Vagina (tissue), 2 donors: ENCODE measurements at places on chromosomes 7 and 10. TPM values are rescaled to one million over a fixed set of nuclear protein-coding genes. Genes with fewer than 3 reads are reported as not detected.

COMMD3 gene
- total RNA-seq: 27.0 TPM

- H3K4me3 ChIP-seq: no peak overlapping the region
- peak; percentile 84 for DNase-seq
- no peaks in the 10 kb centered on the region for H3K27me3 ChIP-seq
- H3K4me1 ChIP-seq: no peaks in the 10 kb centered on the region
- no peaks in the 10 kb centered on the region for H3K36me3 ChIP-seq
These were observed 162.8 kb upstream of the LANCL2 start for GRCh38 chr7:55202150-55202913.

DNA sequence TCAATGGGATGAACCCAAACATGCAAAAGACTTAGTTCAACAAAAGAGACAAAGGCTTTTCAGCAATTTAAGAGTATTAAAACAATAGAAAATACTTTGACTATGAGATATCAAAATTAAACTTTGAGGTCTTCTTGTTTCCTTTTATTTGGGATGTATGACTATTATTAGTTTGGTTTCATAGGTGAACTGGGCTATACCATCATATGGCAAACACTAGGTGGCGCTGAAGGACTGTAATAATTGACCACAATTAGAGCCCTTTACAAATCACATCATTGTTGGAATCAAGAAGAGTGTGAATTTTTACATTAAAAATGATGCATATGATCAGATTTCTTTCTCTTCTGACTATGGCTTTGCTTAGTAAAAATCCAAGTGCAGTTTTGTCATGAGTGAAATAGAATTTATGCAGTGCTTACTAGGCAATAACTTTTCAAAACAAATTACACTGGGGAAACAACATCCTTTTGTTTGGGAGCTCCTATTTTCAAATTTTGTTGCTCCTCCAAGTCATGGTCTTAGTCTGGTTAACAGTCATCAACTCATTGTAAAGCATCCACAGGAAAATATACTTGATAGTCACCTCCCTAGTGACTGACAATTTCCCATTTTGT is 14.7 kb upstream of the NXPH1 start:
- no peaks in the 10 kb centered on the region for H3K27me3 ChIP-seq
- no peaks in the 10 kb centered on the region for H3K4me1 ChIP-seq
- no peak overlapping the region for H3K27ac ChIP-seq
- H3K4me3 ChIP-seq: no peak overlapping the region
- no peaks in the 10 kb centered on the region for H3K36me3 ChIP-seq

DNA sequence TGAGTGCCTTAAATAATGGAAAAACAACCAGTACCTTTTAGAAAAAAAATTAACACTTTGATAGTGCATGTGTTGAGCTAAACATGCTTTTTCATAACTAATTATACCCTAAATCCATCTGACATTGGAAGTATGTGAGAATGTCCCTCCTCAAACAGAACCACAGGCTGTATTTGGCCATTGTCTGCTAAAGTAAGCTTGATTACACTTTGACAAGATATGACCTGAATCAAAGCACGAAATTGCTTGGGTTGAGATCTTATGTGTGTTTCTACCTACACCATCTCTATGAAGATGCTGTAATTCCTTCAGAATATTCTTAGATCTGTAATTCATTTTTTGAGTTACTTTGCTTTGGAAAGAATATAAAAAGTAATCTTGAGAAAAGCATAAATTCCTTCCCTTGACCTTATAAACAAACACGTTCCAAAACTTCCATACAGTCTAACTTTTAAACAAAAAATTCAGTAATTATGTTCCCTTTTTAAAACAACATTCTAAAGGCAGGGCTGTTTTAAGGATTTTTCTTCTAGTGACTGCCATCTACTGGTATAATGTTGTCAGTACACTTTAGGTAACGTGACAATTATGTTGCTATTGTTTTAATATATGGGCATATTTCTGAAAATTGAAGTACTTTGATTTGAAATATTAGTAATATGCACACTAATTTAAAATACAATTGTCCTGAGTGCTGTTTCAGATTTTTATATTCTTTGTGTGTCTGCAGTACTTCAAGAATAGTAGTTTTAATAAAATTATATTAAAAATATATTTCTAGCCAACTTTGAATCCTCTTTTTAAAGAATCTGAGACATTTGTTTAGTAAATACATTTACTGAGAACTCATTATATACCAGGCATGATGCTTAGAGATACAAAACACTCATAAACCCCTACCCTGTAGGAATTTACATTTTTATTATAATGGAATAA is 20.9 kb downstream of the CD36 start:
- H3K27ac ChIP-seq: no peak overlapping the region
- no peaks in the 10 kb centered on the region for H3K36me3 ChIP-seq
- H3K4me3 ChIP-seq: no peak overlapping the region
- no peaks in the 10 kb centered on the region for H3K27me3 ChIP-seq

LIPN gene
- not detected for total RNA-seq

GRCh38 chr7:99366646-99367045 is 7.9 kb upstream of the ARPC1B start:
- H3K4me1 ChIP-seq: peaks cover 5% of the 10 kb centered on the region
- no peaks in the 10 kb centered on the region for H3K27me3 ChIP-seq
- no peak for DNase-seq
- H3K4me3 ChIP-seq: no peak overlapping the region
